ENCODE measurements at places on chromosomes 13 and 19. TPM values are rescaled to one million over a fixed set of nuclear protein-coding genes. Genes with fewer than 3 reads are reported as not detected.

GRCh38 chr13:52786766-52787165 lies 47.1 kb upstream of the CNMD start:
- no peak overlapping the region for H3K4me3 ChIP-seq
- no peaks in the 10 kb centered on the region for H3K27me3 ChIP-seq
- H3K27ac ChIP-seq: no peak overlapping the region
- DNase-seq: no peak
- no peaks in the 10 kb centered on the region for H3K4me1 ChIP-seq

DNA sequence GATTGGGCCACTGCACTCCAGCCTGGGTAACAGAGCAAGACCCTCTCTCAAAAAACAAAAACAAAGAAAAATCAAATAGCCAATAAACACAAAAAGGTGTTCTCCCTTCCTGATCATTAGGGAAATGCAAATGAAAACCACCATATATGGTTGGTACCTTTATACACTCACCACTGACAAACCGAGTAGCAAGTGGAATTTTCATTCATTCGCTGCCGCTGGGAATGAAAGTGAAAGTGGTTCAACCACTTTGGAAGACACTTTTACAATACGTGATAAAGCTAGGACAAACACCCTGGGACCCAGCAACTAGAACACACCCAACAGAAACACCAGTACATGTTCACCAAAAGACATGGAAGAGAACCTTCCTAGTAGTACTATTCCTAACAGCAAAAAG lies 21.0 kb downstream of the GRIK5 start:
- no peaks in the 10 kb centered on the region for H3K27me3 ChIP-seq
- H3K4me3 ChIP-seq: peak overlapping the region; percentile 11
- peaks cover 14% of the 10 kb centered on the region for H3K4me1 ChIP-seq
- no peaks in the 10 kb centered on the region for H3K36me3 ChIP-seq

DNA sequence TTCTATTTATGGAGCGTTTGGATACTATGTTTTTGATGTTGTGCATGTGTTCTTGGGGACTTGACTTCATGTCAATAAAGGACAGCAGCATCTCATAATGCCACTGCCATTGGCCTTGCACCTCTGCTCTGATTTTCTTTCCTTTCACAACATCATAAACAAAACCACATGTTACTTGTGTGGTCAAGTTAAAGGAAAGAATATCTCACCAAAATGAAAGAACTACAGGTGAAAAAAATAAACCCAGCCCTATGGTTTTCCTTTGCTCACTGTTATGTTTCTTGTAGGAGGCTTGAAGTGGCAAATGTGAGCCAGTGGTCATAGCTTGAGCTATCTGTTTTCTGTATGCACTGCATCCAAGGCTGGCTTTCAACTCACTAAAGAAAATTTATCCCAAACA lies 240.4 kb downstream of the KCNRG start:
- peaks cover 27% of the 10 kb centered on the region for H3K4me1 ChIP-seq
- no peak overlapping the region for H3K4me3 ChIP-seq
- H3K36me3 ChIP-seq: no peaks in the 10 kb centered on the region
- H3K27ac ChIP-seq: no peak overlapping the region

DNA sequence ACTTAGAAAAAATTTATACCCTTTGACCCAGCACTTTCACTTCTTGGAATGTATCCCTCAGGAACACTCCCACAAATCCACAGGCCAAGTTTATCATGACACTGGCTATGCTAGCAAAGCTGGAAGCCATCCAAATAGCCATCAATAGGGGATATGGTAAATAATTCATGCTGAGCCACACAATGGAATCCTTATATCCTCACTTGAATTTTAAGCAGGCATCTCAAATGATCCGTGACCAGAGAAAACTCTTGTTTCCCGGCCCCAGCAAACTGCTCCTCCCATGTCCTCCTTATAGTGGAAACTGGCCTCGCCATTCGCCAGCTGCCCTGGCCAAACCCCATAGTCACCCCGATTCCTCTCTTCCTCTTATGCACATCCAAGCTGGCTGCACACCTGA lies 37.6 kb downstream of the GRIK5 start:
- H3K36me3 ChIP-seq: no peaks in the 10 kb centered on the region
- no peak overlapping the region for H3K27ac ChIP-seq
- H3K4me3 ChIP-seq: no peak overlapping the region
- DNase-seq: no peak
- peaks cover 4% of the 10 kb centered on the region for H3K27me3 ChIP-seq

- peaks cover 66% of the 10 kb centered on the region for H3K36me3 ChIP-seq
- no peak overlapping the region for H3K4me3 ChIP-seq
- no peak for DNase-seq
- H3K27ac ChIP-seq: no peak overlapping the region
- no peaks in the 10 kb centered on the region for H3K27me3 ChIP-seq
Measured at GRCh38 chr19:8453616-8454015, 8.8 kb downstream of the HNRNPM start.

DNA sequence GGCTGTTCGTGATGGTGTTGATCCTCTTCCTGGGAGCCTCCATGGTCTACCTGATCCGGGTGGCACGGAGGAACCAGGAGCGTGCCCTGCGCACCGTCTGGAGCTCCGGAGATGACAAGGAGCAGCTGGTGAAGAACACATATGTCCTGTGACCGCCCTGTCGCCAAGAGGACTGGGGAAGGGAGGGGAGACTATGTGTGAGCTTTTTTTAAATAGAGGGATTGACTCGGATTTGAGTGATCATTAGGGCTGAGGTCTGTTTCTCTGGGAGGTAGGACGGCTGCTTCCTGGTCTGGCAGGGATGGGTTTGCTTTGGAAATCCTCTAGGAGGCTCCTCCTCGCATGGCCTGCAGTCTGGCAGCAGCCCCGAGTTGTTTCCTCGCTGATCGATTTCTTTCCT lies 12.2 kb upstream of the C19orf33 start:
- H3K27ac ChIP-seq: no peak overlapping the region
- H3K27me3 ChIP-seq: no peaks in the 10 kb centered on the region
- peaks cover 24% of the 10 kb centered on the region for H3K36me3 ChIP-seq
- H3K4me3 ChIP-seq: no peak overlapping the region
- H3K4me1 ChIP-seq: no peaks in the 10 kb centered on the region

DNA sequence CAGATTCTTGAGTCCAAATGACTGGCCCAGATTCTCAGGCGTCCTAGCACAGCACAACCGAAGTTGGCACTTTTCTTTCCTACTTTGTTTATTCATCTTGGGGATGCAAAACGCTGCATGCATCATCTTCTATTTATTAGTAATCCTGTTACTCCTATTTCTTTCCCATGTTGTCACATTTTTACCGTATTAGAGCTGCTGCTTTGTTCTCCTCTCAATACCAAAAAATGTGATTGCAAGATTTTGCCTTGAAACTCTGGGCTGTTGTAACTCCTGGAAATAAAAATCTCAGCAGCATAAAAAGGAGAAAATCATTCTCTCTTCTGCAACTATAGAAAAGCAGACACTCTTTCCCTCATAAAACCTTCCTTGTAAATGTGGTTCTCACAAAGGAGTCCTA lies 12.9 kb upstream of the IGSF23 start:
- no peaks in the 10 kb centered on the region for H3K36me3 ChIP-seq
- H3K27me3 ChIP-seq: no peaks in the 10 kb centered on the region
- H3K27ac ChIP-seq: no peak overlapping the region

- H3K4me3 ChIP-seq: no peak overlapping the region
- no peak overlapping the region for H3K27ac ChIP-seq
- H3K36me3 ChIP-seq: no peaks in the 10 kb centered on the region
- no peaks in the 10 kb centered on the region for H3K4me1 ChIP-seq
- DNase-seq: no peak
Measured at GRCh38 chr13:109699628-109700071, 86.7 kb downstream of the IRS2 start.

DNA sequence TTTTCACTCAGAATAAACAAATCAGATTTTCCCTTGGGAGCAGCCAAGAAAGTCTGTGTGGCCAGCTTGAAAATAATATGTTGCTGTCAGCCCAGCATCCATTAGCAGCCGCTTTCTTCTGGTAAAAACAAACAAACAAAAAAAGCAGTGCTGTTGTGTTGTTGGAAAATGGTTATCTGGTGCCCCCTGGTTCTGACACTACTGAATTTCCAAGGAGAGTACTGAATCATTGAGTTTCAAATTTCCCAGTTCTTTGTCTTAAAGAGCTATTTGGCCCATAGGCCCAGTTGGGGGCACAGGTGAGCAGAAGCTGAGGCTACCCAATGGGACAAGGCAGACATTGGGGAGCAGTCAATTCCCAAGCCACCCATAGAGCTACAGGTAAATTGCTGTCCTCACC lies 995.9 kb downstream of the UQCRFS1 start:
- no peak for DNase-seq
- H3K4me3 ChIP-seq: no peak overlapping the region
- no peaks in the 10 kb centered on the region for H3K27me3 ChIP-seq
- H3K36me3 ChIP-seq: no peaks in the 10 kb centered on the region

DNA sequence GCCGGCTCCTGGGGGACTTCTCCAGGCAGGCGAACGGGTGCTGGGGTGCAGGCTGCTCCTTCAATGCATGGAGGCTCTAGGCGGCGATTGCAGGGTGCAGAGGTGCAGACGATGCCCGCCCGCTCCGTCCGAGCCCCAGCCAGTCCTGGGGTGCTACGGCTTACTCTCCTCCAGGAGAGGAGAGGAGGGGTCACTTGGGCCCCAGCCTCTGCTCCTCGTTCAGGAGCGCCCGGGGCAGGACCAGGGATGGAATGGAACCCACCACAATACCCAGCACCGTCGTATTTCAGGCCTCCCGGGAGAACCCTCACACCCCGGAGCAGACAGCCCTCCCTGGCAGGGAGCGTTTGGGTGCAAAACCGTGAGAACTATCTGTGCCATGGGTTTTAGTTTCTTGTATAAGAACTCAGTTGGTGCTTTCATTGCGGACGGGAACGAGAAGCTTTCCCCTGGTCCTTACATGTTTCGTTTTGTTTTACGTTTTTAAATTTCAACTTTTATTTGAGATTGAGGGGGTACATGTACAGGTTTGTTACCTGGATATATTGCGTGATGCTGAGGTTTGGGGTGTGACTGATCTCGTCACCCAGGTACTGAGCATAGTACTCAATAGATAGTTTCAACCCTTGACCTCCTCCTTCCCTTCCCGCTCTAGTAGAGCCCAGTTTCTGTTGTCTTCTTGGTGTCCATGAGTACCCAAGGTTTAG lies 46.8 kb downstream of the ARHGEF18 start:
- peaks cover 13% of the 10 kb centered on the region for H3K4me1 ChIP-seq
- peak overlapping the region; percentile 60 for H3K27ac ChIP-seq
- peak overlapping the region; percentile 87 for H3K4me3 ChIP-seq

DNA sequence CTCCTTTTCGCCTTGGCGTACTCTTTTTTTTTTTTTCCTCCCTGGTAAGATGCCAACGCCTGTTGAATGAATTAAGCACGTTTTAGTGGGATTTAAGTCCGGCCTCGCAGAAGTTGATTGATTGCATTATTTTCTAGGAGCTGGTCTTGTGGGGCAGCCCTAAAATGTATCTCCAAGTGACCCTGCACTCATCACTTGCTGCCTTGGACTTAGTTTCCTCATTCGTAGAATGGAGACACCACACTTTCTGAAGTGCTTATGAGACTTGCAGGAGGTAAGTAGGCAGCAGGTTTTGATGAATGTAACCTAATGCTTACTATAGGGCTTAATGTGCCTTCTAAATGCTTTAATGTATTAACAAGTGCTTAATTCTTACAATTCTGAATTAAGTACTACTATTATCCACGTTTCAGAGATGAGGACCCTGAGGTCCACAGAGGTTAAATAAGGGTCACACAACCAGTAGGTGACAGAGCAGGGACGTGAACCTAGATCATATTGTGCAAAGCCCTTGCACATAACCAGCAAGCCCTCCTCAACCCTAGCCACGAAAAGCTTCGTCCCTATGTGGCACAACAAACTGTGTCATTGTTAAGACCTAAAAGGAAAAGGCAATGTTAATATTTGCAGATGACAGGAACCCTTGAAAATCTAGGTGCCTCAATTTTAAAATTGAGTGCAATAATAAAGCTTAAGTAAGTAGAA lies 514 bp upstream of the ARGLU1 start:
- peak overlapping the region; percentile 93 for H3K4me3 ChIP-seq
- H3K36me3 ChIP-seq: peaks cover 31% of the 10 kb centered on the region
- peaks cover 43% of the 10 kb centered on the region for H3K4me1 ChIP-seq

- H3K27me3 ChIP-seq: no peaks in the 10 kb centered on the region
- H3K4me1 ChIP-seq: no peaks in the 10 kb centered on the region
- H3K36me3 ChIP-seq: no peaks in the 10 kb centered on the region
- H3K4me3 ChIP-seq: no peak overlapping the region
- H3K27ac ChIP-seq: no peak overlapping the region
- no peak for DNase-seq
Measured at GRCh38 chr13:80975903-80976302, 635.0 kb upstream of the SPRY2 start.

DNA sequence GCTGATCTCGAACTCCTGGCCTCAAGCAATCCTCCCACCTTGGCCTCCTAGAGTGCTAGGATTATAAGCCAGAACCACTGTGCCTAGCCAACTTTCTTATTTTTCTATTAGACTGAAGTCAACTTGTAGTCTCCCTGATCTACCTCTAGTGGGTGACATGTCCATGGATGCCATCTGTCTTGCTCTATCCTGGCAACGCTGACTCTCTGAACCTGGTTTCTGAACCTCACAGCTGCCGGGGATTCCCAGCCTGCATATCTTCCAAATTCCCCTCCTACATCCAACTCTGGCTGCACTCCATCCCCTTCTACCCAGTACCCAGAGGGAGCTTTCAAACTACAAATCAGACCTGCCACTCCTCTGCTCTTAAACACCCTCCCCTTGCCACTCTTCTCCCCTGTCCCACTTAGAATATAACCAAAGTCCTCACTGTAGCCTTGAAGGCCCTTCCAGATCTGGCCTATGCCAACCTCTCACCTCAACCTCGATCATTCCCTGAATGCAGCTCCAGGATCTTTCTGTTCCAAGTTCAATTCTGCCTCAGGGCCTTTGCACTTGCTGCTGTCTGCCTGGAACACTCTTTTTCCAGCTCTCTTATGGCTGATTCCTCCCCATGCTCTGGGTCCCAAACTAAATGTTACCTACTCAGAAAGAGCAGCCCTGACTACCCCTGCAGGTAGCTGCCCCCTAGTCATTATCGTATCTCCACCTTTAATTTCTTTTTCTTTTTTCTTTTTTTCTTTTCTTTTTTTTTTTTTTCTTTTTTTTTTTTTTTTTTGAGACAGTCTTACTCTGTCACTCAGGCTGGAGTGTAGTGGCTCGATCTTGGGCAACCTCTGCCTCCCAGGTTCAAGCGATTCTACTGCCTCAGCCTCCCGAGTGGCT lies 2.2 kb downstream of the CLIP3 start:
- peaks cover 24% of the 10 kb centered on the region for H3K36me3 ChIP-seq
- DNase-seq: no peak
- H3K4me1 ChIP-seq: peaks cover 19% of the 10 kb centered on the region
- no peak overlapping the region for H3K27ac ChIP-seq
- H3K4me3 ChIP-seq: no peak overlapping the region

Gene ADGRE3
- total RNA-seq: not detected

Gene ZNF134
- 7.9 TPM for total RNA-seq

Gene GNG8
- total RNA-seq: 21.4 TPM

Gene SCAMP4
- total RNA-seq: 37.9 TPM

Gene FOXO1
- 38.3 TPM for total RNA-seq

Gene CD37
- 141 TPM for total RNA-seq

Gene PEAK3
- 0.18 TPM for total RNA-seq

Gene SSC5D
- 0.41 TPM for total RNA-seq

Gene RASGRP4
- total RNA-seq: 20.0 TPM

Measured in activated T-helper 2 cell treated with anti-CD3 and anti-CD28 coated beads, Interferon-gamma antibody, Interleukin-2, Interleukin-4, amounts not matched to agents 10 μg/mL and 5 μg/mL and 100 μg/mL, durations not matched to agents 14 hours and 24 hours and 36 hours (primary cell).